Activated T-cell treated with anti-CD3 and anti-CD28 coated beads, Interleukin-2, amount 50 U/mL, for 72 hours (primary cell): ENCODE measurements at places on chromosomes 3 and 15. TPM values are rescaled to one million over a fixed set of nuclear protein-coding genes. Genes with fewer than 3 reads are reported as not detected.

DNA sequence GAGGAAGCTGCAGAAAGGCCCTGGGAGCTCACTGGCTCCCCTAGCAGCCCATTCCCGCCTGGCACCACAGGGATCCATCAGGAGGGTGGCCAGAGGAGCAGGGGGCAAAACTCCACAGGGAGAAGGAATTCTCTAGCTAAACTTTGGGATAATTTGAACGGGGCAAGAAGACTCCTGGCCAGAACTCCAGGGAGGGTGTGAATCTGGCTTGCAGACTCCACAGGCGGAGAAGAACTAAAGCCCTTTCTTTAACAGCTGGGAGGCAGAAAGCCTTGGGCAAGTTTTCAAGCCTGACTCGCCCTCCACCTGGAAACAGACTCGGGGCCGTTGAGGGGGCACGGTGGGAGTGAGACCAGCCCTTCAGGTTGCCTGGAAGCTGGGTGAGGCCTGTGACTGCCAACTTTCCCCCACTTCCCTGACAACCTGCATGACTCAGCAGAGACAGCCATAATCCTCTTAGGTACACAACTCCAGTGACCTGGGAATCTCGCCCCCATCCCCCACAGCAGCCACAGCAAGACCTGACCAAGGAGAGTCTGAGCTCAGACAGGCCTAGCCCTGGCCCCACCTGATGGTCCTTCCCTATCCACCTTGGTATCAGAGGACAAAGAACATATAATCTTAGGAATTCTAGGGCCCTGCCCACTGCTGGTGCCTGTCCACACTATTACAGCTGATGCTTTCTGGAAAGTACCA, 28.6 kb downstream of the SLC27A2 start:
- no peaks in the 10 kb centered on the region for H3K4me1 ChIP-seq
- peaks cover 35% of the 10 kb centered on the region for H3K36me3 ChIP-seq
- no peak overlapping the region for H3K27ac ChIP-seq
- H3K4me3 ChIP-seq: no peak overlapping the region

GRCh38 chr3:117036259-117036799, 326.8 kb downstream of the TUSC7 start:
- H3K27me3 ChIP-seq: no peaks in the 10 kb centered on the region
- H3K27ac ChIP-seq: no peak overlapping the region
- H3K36me3 ChIP-seq: no peaks in the 10 kb centered on the region
- no peaks in the 10 kb centered on the region for H3K4me1 ChIP-seq

- H3K4me1 ChIP-seq: no peaks in the 10 kb centered on the region
- no peak overlapping the region for H3K27ac ChIP-seq
- no peak for DNase-seq
- no peak overlapping the region for H3K4me3 ChIP-seq
These were observed 63.8 kb downstream of the TTC23 start for GRCh38 chr15:99185414-99186130.

DNA sequence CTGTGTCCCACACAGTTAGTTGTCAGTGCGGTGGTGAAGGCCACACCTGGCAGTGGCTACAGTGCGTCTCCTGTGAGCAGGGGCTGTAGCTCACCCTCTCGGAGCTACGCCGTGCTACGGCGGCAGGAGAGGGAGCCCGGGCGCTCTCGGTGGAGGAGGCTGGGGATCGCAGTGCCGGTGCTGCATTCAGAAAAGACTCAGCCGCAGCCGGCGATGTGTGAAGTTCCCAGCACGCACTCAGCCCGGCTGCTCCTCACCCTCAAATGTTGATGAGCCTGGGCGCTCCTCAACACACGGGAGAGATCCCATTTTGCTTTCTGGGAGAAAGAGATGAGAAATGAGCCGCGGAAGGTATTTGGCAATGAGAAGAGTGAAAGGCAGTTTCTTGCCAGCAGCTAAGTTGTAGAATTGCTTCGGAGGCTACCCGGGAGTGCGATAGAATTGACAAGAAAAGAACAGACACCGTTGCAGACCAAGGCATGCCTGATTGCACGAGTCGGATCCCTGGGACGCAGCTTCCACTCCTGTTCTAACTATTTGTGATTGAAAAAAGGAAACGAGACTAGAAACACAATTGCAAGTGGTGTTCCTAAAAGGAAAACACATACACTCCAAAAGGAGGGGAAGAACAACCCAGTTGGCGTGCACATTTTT, at the start of gene UNC13C:
UNC13C (plus strand) TSS at position 189 of the 654 bp plus-strand sequence. CDS start 34,463 bp downstream, outside the sequence.
- H3K36me3 ChIP-seq: no peaks in the 10 kb centered on the region
- peaks cover 30% of the 10 kb centered on the region for H3K27me3 ChIP-seq
- no peak for DNase-seq

DNA sequence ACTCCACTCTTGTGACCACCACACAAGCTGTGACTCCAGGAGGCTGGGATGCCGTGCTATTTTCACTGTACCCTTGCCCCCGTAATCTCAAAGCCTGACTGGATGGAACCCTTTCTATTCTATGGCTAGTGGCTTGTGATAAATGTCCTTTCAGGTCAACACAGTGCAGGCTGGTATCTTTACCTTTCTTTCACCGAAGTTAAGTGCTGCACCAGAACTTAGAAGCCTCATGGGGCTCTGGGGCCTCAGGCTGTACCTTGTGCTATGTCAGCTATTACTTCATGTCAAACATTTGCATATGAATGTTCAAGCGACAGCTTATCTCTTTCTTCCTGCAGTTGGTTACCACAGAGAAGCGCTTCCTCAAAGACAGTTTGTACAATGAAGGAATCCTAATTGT, 66.8 kb downstream of the RPL39L start:
- no peaks in the 10 kb centered on the region for H3K27me3 ChIP-seq
- H3K36me3 ChIP-seq: peaks cover 50% of the 10 kb centered on the region
- H3K4me3 ChIP-seq: no peak overlapping the region
- no peaks in the 10 kb centered on the region for H3K4me1 ChIP-seq

GRCh38 chr3:169347597-169347996, 315.9 kb downstream of the MECOM start:
- DNase-seq: no peak
- H3K4me1 ChIP-seq: peaks cover 7% of the 10 kb centered on the region
- peaks cover 15% of the 10 kb centered on the region for H3K27me3 ChIP-seq
- H3K36me3 ChIP-seq: no peaks in the 10 kb centered on the region

DNA sequence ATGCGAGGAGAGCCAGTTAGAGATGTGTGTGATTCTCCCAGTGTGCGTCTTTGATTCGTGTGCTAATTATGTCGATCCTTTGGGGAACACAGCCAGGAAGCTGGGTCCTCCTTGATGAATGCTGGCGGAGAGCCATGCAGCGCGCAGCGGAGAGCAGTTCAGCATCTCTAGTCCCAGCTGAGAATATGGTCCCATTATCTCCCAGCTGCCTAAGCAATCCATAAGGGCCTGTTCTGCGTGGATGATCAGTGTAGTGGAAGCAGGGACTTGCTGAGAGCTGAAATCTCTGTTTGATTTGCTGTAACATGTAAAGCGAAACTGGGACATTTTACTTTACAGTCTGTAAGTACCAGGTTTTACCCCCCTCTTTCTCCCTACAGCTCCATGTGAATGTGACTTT, 412.7 kb downstream of the CNTN4 start:
- no peaks in the 10 kb centered on the region for H3K4me1 ChIP-seq
- no peak overlapping the region for H3K27ac ChIP-seq
- H3K4me3 ChIP-seq: no peak overlapping the region
- H3K36me3 ChIP-seq: no peaks in the 10 kb centered on the region
- DNase-seq: no peak
- H3K27me3 ChIP-seq: no peaks in the 10 kb centered on the region

DNA sequence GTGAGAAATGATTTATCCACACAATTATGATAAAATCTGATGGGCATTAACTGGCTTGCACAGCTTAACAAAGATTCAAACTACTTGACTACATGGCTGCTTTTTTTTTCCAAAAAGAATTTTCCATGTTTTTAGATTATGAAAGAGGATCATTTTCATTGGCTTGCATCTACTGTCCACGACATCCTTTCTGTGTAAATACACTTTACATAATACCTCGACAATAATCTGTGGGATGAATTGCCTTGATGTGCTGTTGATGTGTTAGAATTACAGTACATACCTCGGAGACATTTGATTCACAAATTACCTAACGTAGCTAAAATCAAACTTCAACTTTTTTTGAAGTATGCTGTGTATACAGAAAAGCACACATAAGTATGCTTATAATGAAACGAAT, 104.4 kb downstream of the PPP2R3A start:
- no peak overlapping the region for H3K4me3 ChIP-seq

DNA sequence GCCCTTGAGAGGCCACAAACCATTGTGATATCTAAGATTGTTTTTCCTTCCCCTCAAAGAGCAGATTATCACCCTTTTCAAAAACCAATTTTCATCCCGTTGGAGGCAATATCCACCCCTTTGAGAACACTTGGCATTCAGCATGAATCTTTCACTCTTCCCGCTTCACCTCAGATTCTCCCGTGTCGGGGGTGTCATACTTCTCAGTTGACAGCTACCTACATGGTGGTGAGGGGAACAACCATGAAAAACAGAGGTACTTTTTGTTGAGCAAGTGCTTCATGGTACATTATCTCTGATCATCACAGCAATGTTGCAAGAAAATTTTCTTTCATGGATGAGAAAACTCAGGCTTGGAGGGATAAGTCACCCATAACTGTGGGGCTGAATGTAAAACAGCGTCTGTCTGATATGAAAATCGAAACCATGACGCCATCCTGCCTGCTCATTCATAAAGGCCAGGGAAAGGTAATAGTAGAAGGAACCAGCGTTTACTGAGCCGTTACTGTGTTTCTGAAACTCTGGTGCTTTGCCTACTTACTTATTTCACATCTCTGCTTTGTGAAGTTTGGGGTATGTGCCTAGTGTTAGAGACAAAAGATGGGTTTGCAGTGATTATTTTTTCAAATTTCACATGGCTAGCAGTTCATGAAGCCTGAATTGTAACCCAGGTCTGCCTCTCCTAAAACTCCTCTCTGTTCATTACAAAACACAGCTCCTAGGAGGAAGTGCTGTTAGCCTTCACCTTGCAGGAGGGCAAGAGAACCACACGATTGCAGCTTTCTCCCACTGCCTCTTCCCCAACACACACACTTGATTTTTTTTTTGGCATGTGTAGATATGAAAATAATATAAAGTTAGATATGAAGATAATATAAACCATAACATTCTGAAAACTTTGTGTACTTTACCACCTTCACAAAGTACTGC, 35.4 kb downstream of the SV2B start:
- no peak overlapping the region for H3K27ac ChIP-seq
- peaks cover 29% of the 10 kb centered on the region for H3K27me3 ChIP-seq
- no peaks in the 10 kb centered on the region for H3K36me3 ChIP-seq
- DNase-seq: no peak
- H3K4me3 ChIP-seq: no peak overlapping the region
- H3K4me1 ChIP-seq: no peaks in the 10 kb centered on the region

GP9 gene
- not detected for total RNA-seq

CLDN16 gene
- total RNA-seq: not detected

DCUN1D1 gene
- total RNA-seq: 44.6 TPM

ROPN1 gene
- total RNA-seq: not detected

SNX33 gene
- 3.1 TPM for total RNA-seq

ANKRD63 gene
- not detected for total RNA-seq
